ENCODE measurements at places on chromosomes 7 and 10.

DNA sequence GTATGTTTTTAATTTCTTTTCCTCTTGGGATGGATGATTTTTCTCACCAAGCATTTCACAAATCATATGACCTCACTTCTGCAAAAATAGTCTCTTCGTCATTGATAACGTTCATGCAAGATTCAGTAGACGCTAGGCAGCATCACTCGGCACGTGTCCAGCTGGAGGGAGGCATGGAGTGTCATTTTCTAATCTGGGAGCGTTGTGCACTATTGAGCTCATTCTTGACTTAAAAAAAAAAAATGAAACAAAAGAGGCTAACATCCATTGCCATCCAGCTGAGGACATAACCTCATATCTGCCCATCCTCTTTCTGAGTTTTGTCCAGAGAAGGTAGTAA, 56.2 kb downstream of the COL17A1 start:
- DNase-seq: no peak

DNA sequence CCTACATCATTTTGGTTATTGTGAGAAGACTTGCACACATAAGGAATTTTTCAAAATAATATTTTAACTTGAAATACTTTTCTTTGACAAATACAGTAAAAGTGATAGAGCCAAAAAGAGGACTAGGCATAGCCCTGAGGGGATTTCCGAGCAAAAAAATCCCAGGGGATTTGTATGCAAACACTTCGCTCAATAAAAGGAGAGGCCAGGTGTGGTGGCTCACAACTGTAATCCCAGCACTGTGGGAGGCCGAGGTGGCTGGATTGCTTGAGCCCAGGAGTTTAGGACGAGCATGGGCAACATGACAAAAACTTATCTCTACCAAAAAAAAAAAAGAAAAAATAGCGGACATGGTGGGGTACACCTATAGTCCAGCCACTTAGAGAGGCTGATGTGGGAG, 193.0 kb downstream of the PCDH15 start:
- DNase-seq: no peak

DNA sequence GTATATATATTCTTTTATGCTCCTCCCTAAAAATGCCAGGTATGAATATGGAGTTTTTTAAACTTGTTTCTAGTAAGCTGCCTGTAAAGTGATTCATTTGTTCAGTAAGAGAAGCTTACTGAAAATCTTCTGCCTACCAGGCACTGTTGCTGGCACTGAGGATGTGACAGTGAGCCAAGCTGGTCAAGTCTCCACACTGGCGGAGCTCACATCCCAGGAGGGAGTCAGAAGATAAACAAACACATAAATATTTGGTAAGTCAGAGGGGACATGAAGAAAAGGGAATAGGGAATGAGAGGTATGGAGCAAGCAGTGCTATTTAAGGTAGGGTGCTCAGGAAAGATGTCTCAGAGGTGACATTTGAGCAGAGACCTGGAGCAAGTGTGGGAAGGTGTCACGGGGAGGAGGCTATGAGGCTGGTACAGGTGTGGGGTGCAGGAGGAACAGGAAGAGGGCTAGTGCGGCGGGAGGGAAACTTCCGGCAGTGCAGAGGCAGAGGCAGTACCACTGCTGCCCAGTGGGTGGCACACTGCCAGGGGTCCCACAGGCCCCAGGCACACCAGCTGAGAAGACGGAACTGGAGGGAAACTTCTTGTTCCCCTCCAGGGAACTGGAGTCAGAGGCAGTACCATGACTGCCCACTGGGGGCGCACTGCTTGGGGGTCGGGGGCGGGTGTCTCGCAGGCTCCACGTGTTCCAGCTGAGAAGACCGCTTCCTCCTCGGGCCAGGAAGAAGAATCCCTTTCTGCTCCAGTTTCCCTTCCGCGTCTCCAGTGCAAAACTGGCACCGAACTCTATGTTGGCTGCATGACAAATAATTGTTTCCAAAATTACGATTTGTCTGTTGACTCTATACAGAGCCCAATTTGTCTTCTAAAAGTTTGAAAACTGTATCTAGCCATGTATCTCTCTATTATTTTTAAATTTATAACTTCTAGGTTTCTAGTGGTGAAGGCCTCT, 161.0 kb downstream of the TEX36 start:
- DNase-seq: no peak

- DNase-seq: no peak
Measured at GRCh38 chr10:3835770-3836169, 50.8 kb upstream of the KLF6 start.

DNA sequence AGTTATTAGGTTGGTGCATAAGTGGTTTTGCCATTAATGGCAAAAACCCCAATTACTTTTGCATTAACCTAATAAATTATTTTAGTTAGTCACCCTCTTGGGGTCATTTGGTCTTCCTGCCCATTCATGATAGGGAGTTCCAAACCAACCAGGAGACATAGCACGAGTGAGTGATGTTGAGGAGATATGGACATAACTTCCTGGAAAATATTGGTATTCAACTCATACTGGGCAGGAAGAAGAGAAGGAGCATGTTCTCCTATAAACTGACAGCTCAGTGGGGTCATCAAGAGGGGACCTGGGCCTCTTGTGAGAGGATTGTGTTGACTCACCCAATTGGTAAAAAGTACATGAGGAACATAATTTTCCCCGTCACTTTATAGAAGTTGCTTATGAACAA, 23.7 kb downstream of the SPAG6 start:
- DNase-seq: no peak

DNA sequence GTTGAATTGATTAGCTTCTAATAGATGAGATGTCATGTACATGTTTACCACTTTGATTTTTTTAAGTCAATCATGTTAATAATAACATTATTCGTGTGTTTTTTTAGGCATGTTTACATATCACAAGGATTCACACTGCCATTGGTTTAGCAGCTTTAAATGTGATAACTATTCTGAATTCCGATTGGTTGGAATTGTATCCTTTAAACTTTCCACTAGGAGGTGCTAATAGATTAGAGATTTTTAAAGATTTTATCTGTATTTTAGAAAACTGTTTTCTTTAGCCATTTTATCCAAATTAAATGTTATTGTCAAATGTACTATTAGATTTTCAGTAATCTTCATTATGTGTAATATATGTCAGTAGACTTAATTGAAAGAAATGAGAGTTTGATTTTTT, 83.2 kb downstream of the HECTD2 start:
- DNase-seq: no peak

- no peak for DNase-seq
Measured at GRCh38 chr7:106029941-106030340, 66.9 kb downstream of the CDHR3 start.

Data from activated CD4-positive, alpha-beta T cell treated with anti-CD3 and anti-CD28 coated beads, Interleukin-2, amount 50 U/mL, for 24 hours (primary cell).